ENCODE measurements at places on chromosomes 11 and 22. TPM values are rescaled to one million over a fixed set of nuclear protein-coding genes. Genes with fewer than 3 reads are reported as not detected.

DNA sequence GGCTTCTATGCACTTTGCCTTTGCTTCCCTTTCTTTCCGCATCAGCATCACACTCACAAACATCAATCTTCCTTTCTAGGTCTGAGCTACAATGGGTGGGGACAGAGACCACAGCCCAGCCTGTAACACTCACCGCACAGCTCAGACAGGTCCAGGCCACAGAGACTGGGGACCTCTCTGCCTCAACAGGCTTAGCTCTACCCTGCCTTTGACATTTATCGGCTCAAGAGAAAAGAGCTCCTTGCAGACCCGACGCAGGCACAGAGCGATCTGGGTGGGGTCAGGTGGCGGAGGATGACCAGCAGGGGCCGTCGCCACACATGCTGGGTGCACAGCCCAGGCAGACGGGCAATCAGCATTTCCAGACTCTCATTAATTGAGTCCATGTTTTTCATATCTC lies 837.3 kb downstream of the TBC1D22A start:
- no peak for DNase-seq
- no peaks in the 10 kb centered on the region for H3K4me1 ChIP-seq
- no peaks in the 10 kb centered on the region for H3K36me3 ChIP-seq
- H3K27ac ChIP-seq, result no peak overlapping the region
- H3K4me3 ChIP-seq, result no peak overlapping the region

DNA sequence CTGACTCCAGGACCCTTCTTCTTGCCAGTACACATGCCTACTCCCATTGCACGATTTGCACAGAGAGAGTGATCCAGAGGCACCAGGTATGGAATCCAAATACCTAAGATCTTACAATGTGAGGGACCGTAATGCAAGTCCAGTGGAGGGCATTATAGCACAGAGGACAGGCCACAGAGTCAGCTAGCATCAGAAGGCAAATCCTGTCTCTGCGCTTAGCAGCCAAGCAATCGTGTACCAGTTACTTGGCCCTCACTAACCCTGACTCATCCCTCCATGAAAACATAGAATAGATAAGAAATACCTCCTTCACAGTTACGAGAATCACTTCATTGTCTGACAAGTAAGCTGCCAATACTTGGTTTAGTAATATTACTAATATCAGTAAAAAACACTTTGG lies 69.7 kb upstream of the SLC6A5 start:
- no peaks in the 10 kb centered on the region for H3K27me3 ChIP-seq
- no peaks in the 10 kb centered on the region for H3K4me1 ChIP-seq
- H3K4me3 ChIP-seq, result no peak overlapping the region
- no peak for DNase-seq
- H3K27ac ChIP-seq, result no peak overlapping the region

CRYBA4 gene
- not detected for total RNA-seq

NXPE1 gene
- total RNA-seq, result not detected

ISX gene
- not detected for total RNA-seq

APOL6 gene
- 41.7 TPM for total RNA-seq

- no peak overlapping the region for H3K27ac ChIP-seq
- H3K36me3 ChIP-seq, result peaks cover 10% of the 10 kb centered on the region
- H3K4me3 ChIP-seq, result no peak overlapping the region
- peaks cover 20% of the 10 kb centered on the region for H3K4me1 ChIP-seq
Observed at GRCh38 chr11:3781423-3781822, 15.9 kb downstream of the NUP98 start.

MRGPRE gene
- not detected for total RNA-seq

GRCh38 chr11:31117038-31117437 lies 252.5 kb downstream of the DCDC1 start:
- no peaks in the 10 kb centered on the region for H3K4me1 ChIP-seq
- DNase-seq, result no peak
- H3K27me3 ChIP-seq, result no peaks in the 10 kb centered on the region
- no peak overlapping the region for H3K4me3 ChIP-seq
- no peak overlapping the region for H3K27ac ChIP-seq

- H3K27ac ChIP-seq, result no peak overlapping the region
- no peaks in the 10 kb centered on the region for H3K27me3 ChIP-seq
- no peak for DNase-seq
- no peak overlapping the region for H3K4me3 ChIP-seq
Observed at GRCh38 chr22:28922540-28923244, 39.3 kb downstream of the ZNRF3 start.

GRCh38 chr11:87290304-87290922 lies 252.7 kb downstream of the TMEM135 start:
- H3K27me3 ChIP-seq, result no peaks in the 10 kb centered on the region
- no peak overlapping the region for H3K4me3 ChIP-seq
- H3K27ac ChIP-seq, result no peak overlapping the region
- H3K36me3 ChIP-seq, result no peaks in the 10 kb centered on the region
- H3K4me1 ChIP-seq, result no peaks in the 10 kb centered on the region
- peak; percentile 49 for DNase-seq

All from naive thymus-derived CD4-positive, alpha-beta T cell (primary cell).